Activated T-cell treated with anti-CD3 and anti-CD28 coated beads for 24 hours (primary cell): ENCODE measurements at places on chromosomes 16 and 17.

GRCh38 chr16:20352615-20353014, at the start of gene UMOD:
Gene UMOD (minus strand): TSS chr16:20352715. CDS start chr16:20350737, 1,978 bp downstream.
- DNase-seq: no peak

- DNase-seq: no peak
Observed at GRCh38 chr17:1060991-1061390, 64.1 kb downstream of the TIMM22 start.

DNA sequence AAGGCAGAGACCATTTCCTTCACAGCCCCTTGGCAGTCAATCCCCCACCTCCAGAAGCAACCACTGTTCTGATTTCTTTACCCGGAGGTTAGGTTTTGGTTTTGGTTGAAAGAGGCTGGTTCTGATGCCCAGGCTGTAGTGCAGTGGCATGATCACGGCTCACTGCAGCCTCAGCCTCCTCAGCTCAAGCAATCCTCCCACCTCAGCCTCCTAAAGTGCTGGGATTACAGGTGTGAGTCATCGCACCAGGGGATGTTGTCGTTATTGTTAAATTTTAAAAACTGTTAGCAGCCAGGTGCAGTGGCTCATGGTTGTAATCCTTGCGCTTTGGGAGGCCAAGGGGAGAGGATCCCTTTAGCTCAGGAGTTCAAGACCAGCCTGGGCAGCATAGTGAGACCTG, 3.0 kb upstream of the CTRB2 start:
- no peak for DNase-seq

GRCh38 chr17:72699545-72699944, 392.9 kb downstream of the SLC39A11 start:
- no peak for DNase-seq

- no peak for DNase-seq
Observed at GRCh38 chr16:61007694-61008093, 1028.5 kb downstream of the CDH8 start.

DNA sequence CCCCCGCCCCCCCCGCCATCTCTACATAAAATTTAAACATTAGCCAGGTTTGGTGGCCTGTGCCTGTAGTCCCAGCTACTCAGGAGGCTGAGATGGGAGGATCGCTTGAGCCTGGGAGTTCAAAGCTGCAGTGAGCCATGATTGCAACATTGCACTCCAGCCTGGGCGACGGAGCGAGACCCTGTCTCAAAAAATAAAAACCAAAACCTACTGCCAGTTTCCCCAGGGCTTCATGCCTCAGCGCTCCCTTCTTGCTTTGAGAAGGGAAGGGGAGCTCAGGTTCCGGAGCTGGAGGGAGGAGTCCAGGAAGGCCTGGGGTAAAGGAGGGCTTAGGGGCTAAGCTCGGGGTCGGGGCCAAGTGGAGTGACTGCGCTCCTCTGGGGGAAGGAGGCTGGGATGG, 20.5 kb downstream of the PLCD3 start:
- no peak for DNase-seq

DNA sequence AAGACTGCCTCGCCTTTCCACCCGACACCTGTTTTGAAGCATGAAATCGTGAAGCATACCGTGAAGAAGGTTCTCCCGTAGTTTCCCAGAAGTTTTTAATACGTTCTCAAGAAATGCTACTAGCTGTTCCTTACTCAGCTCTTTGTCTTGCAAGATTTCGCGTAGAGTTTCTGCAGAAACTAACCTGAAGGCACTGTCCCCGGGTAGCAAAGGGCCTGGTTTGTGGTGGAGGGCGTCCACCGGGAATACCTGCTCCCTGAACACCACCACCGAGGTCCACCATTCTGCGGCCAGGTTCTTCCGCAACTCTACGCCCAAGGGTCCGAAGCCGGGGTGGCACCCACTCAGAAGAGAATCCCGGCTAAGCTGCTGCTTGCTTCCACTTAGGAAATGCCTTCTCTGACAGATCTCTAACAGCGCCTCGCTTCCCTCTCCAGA, 487 bp downstream of the POLG2 start:
- DNase-seq: no peak

- DNase-seq: no peak
Observed at GRCh38 chr16:6645768-6646568, 686.7 kb upstream of the RBFOX1 start.

DNA sequence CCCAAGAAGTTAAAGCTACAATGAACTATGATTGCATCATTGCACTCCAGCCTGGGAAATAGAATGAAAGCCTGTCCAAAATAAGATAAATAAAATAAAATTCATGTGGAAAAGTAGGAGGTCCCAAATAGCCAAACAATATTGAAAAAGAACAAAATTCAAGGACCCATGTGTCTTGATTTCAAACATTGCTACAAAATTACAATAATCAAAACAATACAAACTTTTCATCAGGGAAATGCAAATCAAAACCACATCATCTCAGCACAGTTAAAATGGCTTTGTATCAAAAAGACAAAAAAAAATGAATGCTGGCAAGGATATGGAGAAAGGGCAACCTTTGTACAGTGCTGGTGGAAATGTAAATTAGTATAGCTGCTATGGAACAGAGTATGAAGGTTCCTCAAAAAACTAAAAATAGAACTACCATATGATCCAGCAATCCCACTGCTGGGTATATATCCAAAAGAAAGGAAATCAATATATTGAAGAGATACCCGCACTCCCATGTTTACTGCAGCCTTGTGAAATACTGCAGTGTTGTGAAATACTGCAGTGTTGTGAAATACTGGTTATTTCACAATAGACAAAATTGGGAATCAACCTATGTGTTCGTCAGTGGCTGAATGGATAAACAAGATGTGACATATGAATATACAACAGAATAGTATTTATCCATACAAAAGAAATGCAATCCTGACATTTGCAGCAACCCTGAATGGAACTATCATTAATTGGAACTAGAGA, 24.5 kb upstream of the ZNF287 start:
- DNase-seq: no peak

- DNase-seq: no peak
Observed at GRCh38 chr16:11157143-11157542, 98.9 kb downstream of the SOCS1 start.

- no peak for DNase-seq
Observed at GRCh38 chr17:55246583-55246982, 18.2 kb upstream of the HLF start.

GRCh38 chr17:39553341-39553945, 54.3 kb downstream of the NEUROD2 start:
- DNase-seq: no peak

GRCh38 chr17:15498107-15498506, 30.7 kb upstream of the CDRT4 start:
- DNase-seq: no peak

DNA sequence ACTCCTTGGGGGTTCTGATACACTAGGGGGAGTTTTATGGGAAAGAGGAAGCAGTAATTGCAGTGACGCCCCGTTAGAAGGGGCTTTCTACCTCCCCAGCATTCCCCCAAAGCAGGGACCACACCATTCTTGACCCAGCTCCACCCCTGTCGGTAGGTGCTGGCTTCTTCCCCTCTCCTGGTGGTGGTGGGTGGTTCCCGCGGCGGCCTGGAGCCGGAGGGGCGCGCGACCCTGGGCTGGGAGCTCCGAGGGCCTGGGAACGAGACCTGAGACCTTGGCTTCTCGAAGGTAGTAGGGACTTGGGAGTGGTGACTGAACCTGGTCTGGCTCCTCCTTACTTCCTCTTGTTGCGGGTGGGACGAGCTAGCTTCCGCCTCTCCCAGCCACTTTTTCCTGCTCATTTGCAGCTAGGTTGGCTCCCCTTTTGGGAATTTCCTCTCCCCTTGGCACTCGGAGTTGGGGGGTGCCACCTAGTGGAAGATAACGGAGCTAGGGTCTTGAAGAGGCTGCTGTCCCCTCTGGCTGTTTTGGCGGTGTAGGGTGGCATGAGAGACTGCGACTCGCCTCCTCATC, 438 bp downstream of the GRN start:
- DNase-seq: no peak

- DNase-seq: no peak
Observed at GRCh38 chr17:50935996-50936266, 69.8 kb upstream of the TOB1 start.
